Hepatic stellate cell (primary cell): ENCODE measurements at places on chromosomes 13 and 19.

DNA sequence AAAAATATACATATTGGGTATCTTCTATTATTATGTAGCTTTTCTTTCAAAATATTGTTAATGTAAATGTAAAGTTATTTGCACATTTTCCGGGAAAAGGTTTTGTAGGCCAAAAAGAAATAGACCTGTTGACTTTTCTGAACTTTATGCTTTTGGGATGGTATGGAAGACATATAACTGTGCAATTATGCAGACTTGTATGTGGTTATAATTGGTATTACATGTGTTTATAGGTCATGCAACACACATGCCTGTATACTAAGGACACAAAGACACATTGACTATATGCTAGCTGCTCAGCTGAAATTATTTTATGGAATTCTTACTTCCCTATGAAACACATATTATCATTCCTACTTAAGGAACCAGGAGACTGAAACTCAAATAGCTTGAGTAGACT lies 2.3 kb upstream of the NBEA start:
- no peak for DNase-seq

DNA sequence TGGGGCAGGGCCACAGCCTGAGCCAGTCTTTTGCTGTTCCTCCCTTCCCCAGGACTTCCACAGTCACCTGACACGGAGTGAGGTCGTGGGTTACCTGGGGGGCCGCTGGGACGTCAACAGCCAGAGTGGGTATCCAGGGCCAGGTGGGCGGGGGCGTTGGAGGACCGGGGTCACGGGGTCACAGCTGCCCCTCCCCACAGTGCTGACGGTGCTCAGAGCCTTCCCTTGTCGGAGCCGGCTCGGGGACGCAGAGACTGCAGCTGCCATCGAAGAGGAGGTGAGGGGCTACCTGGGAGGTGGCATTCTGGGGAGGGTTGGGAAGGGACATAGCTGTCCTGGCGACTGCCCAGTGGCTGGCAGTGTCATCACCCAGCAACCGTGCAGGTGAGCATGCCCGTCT lies 11.5 kb downstream of the MPND start:
- DNase-seq: no peak

- DNase-seq: no peak
These were observed 1141.8 kb downstream of the PCDH17 start for GRCh38 chr13:58773280-58773859.

- no peak for DNase-seq
These were observed 293.2 kb downstream of the ENOX1 start for GRCh38 chr13:43493496-43494000.

GRCh38 chr19:49773663-49774350 lies 7.0 kb downstream of the AP2A1 start:
- DNase-seq: no peak

DNA sequence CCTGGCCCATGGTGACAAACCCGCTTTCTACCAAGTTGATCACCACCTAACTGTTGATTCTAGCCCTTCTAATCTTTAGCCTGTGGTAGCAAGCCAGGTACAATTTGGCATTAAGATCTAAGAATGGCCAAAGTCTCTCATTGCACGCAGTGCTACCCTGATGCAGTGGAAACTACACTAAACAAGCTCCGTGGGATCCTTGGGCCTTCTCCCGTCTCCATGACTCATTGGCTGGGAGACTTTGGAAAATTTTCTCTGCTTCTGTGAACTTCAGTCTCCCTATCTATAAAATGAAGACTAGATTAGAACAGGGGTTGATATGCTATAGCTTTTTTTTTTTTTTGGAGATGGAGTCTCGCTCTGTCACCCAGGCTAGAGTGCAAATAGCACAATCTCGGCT lies 223.0 kb downstream of the TSHZ3 start:
- DNase-seq: no peak

DNA sequence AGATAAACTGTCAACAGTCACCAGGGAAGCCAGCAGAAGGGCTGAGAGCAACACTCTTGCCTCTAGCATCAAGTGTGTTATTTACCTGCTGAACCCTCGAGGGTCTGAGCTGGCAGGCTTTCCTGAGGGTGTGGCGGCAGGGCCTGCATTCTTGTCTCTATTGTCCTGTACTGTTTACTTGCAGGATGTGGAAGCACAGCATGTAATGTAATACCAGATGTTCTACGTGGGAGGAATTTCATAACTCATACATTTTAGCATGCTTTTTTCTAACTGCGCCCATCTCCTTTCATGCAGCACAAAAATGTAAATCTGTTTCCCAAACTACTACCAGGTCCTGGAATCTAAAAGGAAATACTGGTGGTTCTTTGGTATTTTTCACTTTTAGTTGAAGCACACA lies 153.1 kb downstream of the RGCC start:
- no peak for DNase-seq

DNA sequence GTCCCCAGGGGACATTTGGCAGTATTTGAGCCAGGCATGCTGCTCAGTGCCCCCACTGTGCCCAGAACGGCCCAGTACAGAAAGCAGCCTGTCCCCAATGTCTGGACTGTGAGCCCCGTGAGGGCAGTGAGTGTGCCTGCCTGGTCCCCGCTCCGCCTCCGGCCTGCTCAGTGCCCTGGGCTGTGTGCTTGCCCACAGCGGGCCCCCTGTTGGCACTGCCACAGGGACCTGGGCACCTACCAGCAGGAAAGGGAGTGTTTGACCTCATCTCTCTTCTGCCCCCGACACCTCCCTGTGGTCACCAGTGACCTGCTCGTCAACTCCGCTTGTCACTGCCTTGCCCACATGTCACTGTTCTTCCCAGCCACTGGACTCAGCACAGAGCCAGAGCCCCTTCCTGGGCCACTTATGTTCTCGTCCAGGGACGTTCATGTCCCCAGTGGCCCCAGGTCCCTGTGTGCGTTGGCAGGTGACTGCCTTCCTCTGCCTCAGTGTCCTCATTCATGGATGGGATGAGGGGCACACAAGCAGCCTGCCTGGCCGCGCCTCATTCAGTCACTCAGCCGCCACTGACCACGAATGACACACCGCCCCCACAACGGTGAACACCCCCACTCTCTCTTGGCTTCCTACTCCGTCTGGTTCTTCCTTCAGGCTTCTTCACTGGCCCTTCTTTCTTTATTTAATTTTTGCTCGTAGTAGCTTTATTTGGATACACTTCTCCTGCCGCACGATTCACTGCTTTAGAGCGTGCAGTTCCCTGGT lies 2.8 kb downstream of the FZR1 start:
- DNase-seq: no peak

DNA sequence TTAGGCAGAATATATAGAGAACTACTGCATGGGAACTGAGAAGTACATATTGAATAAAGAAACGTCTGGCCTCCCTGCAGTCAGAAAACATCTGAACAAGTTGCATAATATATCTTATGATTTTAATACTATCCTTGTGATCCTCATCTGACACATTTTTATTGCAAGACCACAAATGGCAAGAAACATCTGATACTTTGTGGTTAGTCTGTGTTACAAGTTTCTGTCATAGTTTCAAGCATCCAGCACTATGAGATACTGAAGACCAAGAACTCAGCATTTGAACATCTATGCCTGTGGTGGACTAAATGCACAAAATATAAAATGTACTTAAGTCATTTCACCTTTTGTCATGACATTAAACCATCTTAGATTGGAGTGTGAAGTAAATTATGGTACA lies 1175.8 kb upstream of the MIR17HG start:
- no peak for DNase-seq

GRCh38 chr19:46503848-46504453 lies 8.3 kb upstream of the PNMA8B start:
- DNase-seq: no peak

- DNase-seq: no peak
These were observed 10.1 kb downstream of the OR1I1 start for GRCh38 chr19:15091918-15092753.

- DNase-seq: no peak
These were observed 347.9 kb downstream of the EFNB2 start for GRCh38 chr13:106187501-106188095.

DNA sequence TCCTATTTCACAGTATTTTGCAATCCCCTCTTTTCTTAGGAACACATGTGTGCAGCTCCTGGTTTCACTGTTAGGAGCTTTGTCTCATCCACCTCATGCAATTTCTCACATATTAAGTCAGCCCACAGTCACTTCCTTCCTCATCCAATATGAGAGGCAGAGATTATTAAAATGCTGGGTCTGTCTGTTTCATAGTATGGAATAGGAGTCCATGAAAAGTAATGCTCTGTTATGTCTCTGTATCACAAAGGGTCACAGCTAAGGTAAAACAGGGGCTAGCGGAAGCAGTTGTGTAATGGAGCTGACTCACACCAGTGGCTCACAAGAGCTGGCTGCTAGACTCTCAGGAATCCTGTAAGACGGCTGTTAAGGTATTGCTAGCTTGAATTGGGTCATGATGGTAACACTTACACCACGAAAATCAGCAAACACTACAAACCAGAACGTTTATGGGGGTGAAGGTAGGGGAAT lies 216.5 kb downstream of the EFNB2 start:
- DNase-seq: no peak
